ENCODE measurements at places on chromosomes 7 and 10. TPM values are rescaled to one million over a fixed set of nuclear protein-coding genes. Genes with fewer than 3 reads are reported as not detected.

DNA sequence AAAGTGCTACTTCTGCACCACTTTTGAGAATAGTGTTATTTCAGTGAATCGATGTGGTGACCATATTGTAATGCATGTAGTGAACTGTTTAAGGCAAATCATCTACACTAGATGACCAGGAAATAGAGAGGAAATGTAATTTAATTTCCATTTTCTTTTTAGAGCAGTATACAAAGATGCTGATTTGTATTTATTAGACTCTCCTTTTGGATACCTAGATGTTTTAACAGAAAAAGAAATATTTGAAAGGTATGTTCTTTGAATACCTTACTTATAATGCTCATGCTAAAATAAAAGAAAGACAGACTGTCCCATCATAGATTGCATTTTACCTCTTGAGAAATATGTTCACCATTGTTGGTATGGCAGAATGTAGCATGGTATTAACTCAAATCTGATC lies 110.4 kb downstream of the CFTR start:
- no peaks in the 10 kb centered on the region for H3K4me1 ChIP-seq
- H3K4me3 ChIP-seq, result no peak overlapping the region
- DNase-seq, result no peak
- no peak overlapping the region for H3K27ac ChIP-seq
- no peaks in the 10 kb centered on the region for H3K27me3 ChIP-seq

Gene TRIM50
- total RNA-seq, result not detected

DNA sequence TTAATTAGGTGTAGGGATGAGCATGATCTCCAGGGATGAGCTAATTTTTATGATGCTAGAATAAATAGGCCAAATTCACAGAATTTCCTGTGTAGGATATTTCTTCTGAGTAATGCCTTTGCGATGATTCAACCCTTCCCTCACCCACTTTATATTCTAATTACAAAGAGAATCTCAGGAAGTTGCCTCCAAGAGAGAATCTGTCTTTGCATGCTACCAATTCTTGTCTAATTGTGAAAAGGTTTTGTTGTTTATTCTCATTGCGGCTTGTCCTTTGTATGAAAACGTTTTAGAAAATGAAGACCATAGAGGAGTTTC lies 6.3 kb downstream of the C7orf57 start:
- no peak for DNase-seq
- H3K4me3 ChIP-seq, result no peak overlapping the region
- peaks cover 4% of the 10 kb centered on the region for H3K4me1 ChIP-seq
- peaks cover 2% of the 10 kb centered on the region for H3K27me3 ChIP-seq
- H3K27ac ChIP-seq, result no peak overlapping the region

GRCh38 chr10:59258890-59259289 lies 82.4 kb downstream of the PHYHIPL start:
- no peak overlapping the region for H3K27ac ChIP-seq
- DNase-seq, result no peak
- H3K36me3 ChIP-seq, result no peaks in the 10 kb centered on the region

GRCh38 chr7:37275078-37275710 lies 173.5 kb downstream of the ELMO1 start:
- DNase-seq, result no peak
- no peak overlapping the region for H3K4me3 ChIP-seq
- peaks cover 18% of the 10 kb centered on the region for H3K4me1 ChIP-seq
- peaks cover 44% of the 10 kb centered on the region for H3K36me3 ChIP-seq

Gene AKR1C4
- total RNA-seq, result not detected

GRCh38 chr10:11003679-11004078 lies 14.0 kb upstream of the CELF2 start:
- no peaks in the 10 kb centered on the region for H3K36me3 ChIP-seq
- no peaks in the 10 kb centered on the region for H3K4me1 ChIP-seq
- H3K4me3 ChIP-seq, result no peak overlapping the region
- no peak for DNase-seq
- H3K27me3 ChIP-seq, result peaks cover 26% of the 10 kb centered on the region
- H3K27ac ChIP-seq, result no peak overlapping the region

GRCh38 chr7:116093516-116094301 lies 63.1 kb upstream of the TFEC start:
- DNase-seq, result no peak
- H3K36me3 ChIP-seq, result peaks cover 9% of the 10 kb centered on the region
- no peak overlapping the region for H3K4me3 ChIP-seq
- no peaks in the 10 kb centered on the region for H3K4me1 ChIP-seq

- no peak overlapping the region for H3K4me3 ChIP-seq
- peaks cover 8% of the 10 kb centered on the region for H3K4me1 ChIP-seq
- H3K27me3 ChIP-seq, result peaks cover 4% of the 10 kb centered on the region
- H3K27ac ChIP-seq, result no peak overlapping the region
Measured at GRCh38 chr10:91901784-91902677, 7.3 kb downstream of the FGFBP3 start.

- H3K4me3 ChIP-seq, result no peak overlapping the region
- H3K4me1 ChIP-seq, result no peaks in the 10 kb centered on the region
- no peak overlapping the region for H3K27ac ChIP-seq
- no peak for DNase-seq
Measured at GRCh38 chr7:124792002-124792401, 26.4 kb upstream of the GPR37 start.

DNA sequence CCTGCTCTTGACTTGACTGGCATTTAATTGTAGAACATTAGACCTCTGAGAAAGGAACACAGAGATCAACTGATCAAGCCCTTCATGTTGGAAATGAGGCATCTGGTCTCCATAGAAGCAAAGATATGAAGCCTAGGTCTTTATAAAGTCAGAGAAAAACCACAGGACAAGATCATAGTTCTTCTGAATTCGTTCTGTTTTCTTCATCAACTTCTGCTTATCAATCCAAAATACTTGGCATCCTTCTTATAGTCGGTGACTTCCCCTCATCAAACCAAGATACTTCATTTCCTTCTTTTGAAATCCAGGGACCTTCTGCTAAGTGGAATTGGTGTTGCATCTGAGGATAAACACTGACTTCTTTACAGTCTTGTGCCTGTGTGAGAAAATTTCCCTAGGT lies 77.1 kb upstream of the PRKCQ start:
- H3K4me1 ChIP-seq, result no peaks in the 10 kb centered on the region
- no peaks in the 10 kb centered on the region for H3K36me3 ChIP-seq
- no peak overlapping the region for H3K27ac ChIP-seq
- no peak overlapping the region for H3K4me3 ChIP-seq

Gene AKR1C1
- total RNA-seq, result not detected

Gene HOXA7
- total RNA-seq, result not detected

DNA sequence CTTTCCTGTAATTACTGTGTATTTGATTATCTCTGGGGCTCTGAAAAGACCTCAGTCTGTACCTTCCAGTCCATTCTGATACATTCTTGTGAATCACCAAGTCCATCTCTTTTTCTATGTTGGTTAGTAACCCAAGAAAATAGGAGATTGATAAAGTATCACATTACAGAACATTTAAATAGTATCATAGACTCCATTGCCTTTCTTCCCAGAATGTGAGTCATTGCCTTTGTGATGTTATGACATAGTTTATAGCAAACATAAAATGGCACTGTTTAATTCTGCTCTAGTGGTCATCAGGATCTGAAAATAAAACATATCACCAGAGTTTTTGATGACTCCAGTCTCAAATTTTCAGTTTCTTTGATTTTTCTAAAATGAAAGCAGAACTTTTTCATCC lies 78.4 kb downstream of the NRG3 start:
- no peak overlapping the region for H3K4me3 ChIP-seq
- no peaks in the 10 kb centered on the region for H3K36me3 ChIP-seq
- DNase-seq, result no peak
- H3K27ac ChIP-seq, result no peak overlapping the region
- H3K27me3 ChIP-seq, result no peaks in the 10 kb centered on the region

DNA sequence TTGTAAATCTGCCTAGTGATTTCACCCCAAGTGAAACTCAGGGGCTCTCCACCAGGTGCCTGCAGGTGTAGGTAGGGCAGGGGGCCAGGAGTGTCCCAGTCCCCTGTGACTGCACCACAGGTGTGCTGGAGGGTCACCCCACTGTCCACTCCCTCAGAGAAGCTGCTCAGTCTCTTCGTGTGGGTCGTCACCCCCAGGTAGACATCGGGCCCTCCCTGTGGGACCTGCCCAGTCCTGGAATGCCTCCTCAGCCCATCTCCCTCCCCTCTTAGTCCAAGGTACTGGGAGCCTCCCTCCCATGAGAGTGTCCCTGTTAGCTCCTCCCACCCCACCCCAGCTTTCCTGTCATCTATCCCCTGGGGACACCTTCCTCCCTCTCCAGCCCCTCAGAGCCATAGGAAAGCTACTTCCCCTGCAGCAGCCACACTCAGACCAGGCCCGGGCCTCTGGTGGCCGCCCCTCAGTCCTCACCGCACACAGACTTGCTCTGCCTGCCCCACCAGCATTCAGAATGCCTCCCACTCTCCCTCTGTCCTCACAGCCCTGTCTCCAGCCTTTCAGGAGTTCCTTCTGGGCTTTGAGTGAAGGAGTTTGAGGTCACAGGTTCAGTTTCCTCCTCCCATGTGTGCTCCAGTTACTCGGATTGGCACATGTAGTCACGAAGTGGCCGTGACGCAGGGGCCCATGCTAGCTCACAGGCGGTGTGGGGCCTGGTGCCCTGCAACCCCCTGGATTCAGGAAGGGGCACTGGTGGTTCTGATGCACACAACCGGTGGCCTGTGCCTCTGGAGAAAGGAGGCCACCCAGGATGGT lies 5.1 kb downstream of the ALOX5 start:
- H3K27me3 ChIP-seq, result no peaks in the 10 kb centered on the region
- no peak overlapping the region for H3K4me3 ChIP-seq
- H3K4me1 ChIP-seq, result peaks cover 60% of the 10 kb centered on the region
- H3K27ac ChIP-seq, result peak overlapping the region; percentile 93
- H3K36me3 ChIP-seq, result peaks cover 70% of the 10 kb centered on the region

Gene GPNMB
- 1.1 TPM for total RNA-seq

- peaks cover 36% of the 10 kb centered on the region for H3K36me3 ChIP-seq
- no peaks in the 10 kb centered on the region for H3K4me1 ChIP-seq
- no peak overlapping the region for H3K4me3 ChIP-seq
Measured at GRCh38 chr10:101481256-101481655, 106.8 kb downstream of the POLL start.

Gene HYAL4
- not detected for total RNA-seq

Gene VAX1
- not detected for total RNA-seq

Gene OR2A1
- total RNA-seq, result not detected

DNA sequence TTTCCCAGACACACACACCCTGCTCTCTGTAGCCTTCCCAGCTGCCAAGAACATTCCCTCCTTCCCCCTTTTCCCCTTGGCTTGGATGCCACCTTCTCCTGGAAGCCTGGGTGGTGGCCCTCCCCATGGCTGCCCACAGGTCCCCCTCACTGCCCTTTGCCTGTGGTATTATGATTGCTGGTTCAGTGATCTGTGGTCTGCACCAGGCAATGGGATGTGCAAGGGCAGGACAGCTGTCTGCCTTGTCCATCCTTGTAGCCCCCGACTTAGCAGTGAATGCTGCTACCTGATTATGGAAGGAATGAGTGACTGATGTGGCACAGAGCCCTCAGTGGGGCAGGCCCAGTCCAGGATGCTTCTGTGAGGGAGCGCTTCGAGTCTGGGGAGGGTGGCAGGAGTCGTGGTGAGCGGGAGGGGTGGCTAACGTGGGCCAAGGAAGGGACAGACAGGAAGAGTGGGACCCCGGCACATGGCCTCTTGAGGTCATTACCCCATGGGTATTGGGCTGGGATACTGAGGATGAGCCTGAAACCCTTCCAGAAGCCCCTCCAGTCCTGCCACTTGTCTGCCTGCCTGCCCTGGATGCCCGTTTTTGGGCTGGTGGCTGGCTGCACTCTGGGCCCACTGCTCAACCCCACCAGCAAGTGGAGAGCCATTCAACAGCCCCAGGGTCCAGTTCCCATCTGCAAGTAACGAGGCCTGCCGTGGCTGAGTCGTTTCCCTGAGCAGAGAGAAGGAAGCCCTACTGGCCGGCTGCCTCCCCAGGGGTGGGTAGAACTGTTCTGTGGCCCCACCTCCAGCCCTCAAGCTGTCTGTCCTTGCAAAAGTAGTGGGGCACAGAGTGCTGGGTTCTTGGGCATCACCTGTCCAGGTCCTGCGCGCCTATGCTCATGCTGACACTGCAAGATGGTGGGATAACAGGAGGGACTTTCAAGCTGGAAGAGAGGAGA lies 8.8 kb downstream of the CHST3 start:
- no peak overlapping the region for H3K4me3 ChIP-seq
- H3K27ac ChIP-seq, result no peak overlapping the region
- DNase-seq, result no peak
- H3K36me3 ChIP-seq, result no peaks in the 10 kb centered on the region
- H3K27me3 ChIP-seq, result peaks cover 13% of the 10 kb centered on the region

DNA sequence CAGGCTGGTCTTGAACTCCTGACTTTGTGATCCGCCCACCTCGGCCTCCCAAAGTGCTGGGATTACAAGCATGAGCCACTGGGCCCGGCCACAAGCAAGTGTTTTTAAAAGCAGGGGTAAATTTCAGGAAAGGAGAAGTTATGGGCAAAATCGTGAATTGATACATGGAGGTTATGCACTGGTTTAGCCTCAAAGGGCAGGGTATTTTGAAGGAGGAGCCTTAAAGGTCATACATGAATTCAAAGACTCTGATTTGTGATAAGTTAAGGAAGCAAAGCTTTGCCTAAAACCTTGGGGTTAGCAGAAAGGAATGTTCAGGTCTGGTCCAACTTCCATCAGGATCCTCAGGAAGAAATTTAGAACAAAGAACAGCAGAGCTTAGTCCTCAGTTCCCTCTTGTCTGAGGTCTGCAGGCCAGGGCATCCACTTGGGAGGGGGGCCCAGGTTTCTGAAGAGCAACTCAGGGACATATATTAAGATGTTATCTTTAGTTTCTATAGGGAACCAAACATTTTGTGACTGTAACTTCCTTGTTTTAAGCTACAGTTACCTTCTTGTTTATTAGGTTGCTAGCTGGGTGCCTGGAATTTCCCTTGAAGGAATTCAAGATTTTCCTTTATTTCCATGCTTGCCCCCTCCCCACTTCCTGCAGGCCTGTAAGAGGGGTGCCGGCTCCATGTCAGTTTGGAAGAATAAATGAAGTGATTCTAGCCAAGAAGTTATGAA lies 2.8 kb upstream of the REPIN1 start:
- no peak for DNase-seq
- peak overlapping the region; percentile 67 for H3K4me3 ChIP-seq
- peaks cover 81% of the 10 kb centered on the region for H3K4me1 ChIP-seq
- no peaks in the 10 kb centered on the region for H3K27me3 ChIP-seq
- H3K36me3 ChIP-seq, result peaks cover 13% of the 10 kb centered on the region

- H3K4me1 ChIP-seq, result no peaks in the 10 kb centered on the region
- no peak overlapping the region for H3K27ac ChIP-seq
- DNase-seq, result no peak
- H3K36me3 ChIP-seq, result no peaks in the 10 kb centered on the region
- no peaks in the 10 kb centered on the region for H3K27me3 ChIP-seq
- no peak overlapping the region for H3K4me3 ChIP-seq
Measured at GRCh38 chr10:36224431-36224985, 582.4 kb upstream of the FZD8 start.

All from activated B cell treated with CpG ODN at 0.5 μM for 24 hours (primary cell).